Frontal cortex (tissue), 4 donors: ENCODE measurements at places on chromosomes 11 and 22. TPM values are rescaled to one million over a fixed set of nuclear protein-coding genes. Genes with fewer than 3 reads are reported as not detected.

GRCh38 chr11:34176751-34177209 is 71.4 kb downstream of the NAT10 start:
- no peak for DNase-seq

GRCh38 chr22:27601195-27601594 is 200.4 kb downstream of the MN1 start:
- DNase-seq, result no peak

- no peak for DNase-seq
Observed at GRCh38 chr22:30267382-30268302, 991 bp upstream of the OSM start.

GRCh38 chr11:5137014-5137413 is 1.1 kb downstream of the OR52A5 start:
- no peak for DNase-seq

DNA sequence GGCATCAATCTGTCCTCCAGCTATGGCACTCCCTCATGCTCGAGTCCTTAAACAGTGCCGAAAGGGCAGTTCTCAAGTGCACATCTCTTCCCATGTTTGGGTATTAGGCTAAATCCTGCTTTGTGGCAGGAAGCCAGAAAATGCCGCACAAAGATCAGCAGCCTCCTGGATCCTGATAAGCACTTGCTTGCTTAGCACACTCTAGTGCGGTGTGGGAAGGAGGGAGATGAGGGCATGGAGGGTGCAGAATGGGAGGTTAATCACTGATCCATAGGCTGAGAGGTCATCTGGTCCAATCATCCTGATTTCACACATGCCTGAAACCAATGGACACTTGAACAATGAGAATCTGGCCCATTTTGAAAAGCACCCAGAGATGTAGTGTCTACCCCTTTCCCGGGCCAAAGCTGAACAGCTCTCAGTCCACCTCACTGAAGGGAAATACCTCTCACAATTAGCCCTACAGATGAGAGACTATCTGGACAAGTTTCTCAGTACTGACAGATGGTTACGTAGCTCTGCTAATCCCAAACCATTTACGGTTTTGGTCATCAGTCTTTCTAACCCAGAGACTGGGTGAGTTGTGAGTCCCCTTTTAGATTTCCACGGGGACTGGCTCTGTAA is 29.8 kb upstream of the CHRM4 start:
- no peak for DNase-seq

- DNase-seq, result no peak
Observed at GRCh38 chr11:85795712-85796487, 15.0 kb downstream of the SYTL2 start.

DNA sequence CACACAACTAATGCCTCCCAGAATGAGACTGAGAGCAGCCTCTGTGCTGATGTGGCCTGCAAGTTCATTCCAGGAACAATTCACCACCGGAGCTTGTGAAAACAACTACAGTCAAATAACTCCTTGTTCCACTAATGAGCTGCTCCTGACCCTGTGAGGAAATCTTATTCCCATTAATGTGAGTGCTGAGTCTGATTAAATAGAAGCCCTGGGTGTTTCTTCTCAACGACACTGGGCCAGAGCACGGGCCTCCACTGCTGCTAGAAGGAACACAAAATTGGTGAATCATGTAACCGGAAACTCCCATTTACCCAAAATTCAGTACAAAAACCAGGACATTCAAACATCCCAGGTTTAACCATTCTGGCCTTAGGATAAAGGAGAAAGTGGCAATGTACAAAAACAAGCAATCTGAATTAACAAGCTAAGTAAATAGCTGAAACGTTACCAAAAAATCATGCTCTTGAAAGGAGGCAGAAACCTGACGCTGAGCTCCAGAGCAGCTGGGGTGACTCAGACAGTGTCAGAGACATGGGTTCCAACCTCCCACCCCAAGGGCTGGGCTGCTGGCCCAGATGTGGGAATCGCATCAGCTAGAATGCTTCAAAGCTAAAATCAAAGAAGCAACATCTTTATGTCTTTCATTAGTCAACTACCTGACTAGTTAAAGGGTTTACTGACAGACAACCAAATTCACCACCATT is 26.7 kb downstream of the SERGEF start:
- DNase-seq, result no peak

DNA sequence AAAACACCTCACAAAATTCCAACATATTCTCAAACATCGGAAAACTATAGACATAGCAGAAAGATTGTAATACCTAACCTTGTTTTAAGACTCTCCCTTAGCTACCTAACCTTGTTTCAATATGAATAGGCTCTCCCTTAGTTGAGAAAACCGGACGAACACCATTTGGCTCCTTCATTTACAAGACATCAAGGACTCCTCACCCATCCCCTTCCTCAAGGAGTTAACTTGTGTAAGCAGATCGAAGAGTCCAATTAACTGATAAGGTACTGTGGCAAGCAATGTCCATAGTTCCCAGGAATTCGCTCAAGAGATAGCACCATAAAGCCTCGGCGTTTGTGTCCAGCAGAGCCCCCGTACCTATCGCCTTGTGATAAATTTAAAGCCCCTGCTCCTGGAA is 4.6 kb upstream of the ACRV1 start:
- DNase-seq, result no peak

GRCh38 chr11:33884601-33885000 is 7.3 kb downstream of the LMO2 start:
- DNase-seq, result no peak

- no peak for DNase-seq
Observed at GRCh38 chr11:76790251-76790650, 7.1 kb downstream of the TSKU start.

DNA sequence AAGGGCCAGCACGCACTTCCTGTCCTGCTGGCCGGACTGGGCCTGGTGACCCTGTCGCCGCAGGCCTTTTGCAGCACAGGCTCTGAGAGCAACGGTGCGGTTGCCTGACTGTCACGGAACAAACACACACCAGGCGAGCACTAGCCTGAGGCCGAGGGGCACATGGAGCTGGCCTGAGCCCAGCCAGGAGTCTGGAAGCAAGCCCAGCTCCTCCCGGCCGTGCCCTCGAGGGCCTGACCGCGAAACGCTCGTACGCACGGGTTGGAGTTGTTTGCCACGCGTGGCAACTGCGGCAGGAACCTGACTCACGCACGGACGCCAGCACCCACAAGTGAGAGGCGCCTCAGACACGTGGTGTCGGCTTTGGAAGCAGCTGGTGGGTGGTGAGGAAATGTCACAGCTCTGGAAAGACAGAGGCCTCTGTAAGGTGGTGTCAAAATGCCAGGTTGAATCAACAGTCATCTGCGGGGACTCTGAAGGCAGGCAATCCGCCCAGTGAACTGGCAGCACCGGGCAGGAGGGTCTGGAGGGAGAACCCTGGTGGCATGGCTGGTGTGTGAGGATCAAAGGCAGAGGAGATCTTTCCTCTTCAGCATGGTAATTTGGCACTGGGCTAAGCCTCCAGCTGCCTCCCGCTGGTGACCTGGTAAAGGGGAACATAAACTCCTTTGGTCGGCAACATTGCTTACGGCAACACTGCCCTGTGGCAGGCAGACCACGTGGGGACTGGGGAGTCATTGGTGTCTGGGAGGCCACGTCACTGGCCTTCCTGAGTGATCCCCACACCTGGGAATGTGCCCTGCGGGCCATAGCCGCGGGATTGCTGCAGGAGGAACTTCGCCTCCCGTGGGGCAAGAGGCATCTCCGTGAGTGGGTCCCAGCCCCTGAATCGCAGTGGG is 15.3 kb upstream of the IL17REL start:
- no peak for DNase-seq

GRCh38 chr11:66340596-66341501 is 4.1 kb downstream of the BRMS1 start:
- no peak for DNase-seq

DNA sequence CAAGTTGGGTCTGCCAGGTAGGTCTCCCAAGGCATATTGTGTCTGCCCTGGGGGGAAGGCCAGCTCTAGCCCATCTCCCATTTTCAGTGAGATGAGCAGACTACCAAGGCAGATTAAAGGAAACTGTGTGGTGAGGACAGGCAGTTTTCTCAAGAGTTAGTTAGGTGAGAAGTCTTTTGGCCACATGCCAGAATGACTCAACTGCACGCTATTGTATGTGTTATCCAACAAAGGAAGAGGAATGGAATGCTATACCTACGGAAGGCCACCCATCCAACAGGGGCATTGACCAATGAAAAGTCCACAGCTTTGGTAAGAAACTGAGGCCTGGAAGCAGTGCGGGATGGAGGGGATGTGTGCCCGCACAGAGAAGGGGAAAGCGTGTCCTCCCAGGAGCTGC is 941.7 kb downstream of the NTM start:
- DNase-seq, result no peak

DNA sequence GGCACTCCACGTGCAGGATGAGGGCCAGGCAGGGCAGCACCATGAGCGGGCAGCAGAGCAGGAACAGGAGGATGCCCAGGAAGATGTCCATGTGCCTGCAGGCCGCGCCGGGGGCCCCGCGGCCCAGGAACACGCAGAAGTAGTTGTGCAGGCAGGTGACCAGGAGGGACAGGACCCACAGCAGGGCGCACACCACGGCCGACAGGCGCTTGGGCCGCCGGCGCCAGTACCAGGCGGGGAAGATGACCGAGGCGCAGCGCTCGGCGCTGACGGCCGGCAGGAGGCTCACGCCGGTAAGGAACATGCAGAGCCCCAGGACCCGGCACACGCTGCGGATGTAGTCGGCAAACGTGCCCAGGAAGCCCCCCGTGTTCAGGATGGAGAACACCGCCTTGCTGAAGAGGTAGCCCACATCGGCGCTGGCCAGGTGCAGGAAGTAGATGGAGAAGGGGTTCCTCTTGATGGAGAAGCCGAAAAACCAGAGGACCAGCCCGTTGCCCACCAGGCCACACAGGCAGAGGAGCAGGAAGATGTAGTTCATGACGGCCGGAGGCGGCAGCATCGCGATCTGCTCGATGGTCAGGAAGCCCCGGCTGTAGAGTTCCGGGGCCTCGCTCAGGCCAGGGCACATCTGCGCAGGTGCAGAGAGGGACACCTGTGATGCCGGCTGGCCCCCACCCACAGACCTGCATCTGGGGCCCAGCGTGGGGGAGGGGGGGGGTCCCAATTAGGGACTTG is 7.2 kb downstream of the MRGPRF start:
- no peak for DNase-seq

DNA sequence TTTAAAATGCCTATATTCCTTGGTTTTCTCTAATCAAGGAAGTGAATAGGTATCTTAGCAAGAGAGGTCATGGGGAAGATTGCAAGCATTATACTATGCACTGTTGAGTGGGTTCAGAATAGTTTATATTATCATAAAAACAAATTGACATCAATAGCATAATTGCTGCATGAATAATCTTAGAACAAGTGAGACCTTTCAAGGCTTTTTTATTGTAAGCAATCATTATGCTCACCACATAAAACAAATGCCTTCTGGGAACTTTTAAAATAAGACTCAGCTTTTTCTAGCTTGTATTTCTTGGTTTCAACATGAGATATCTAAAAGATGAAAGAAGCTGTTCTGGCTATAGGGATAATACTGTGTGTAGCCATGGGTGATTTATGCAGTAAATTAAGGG is 135.6 kb upstream of the ZC3H12C start:
- no peak for DNase-seq

- DNase-seq, result no peak
Observed at GRCh38 chr11:74341921-74342320, 30.5 kb upstream of the P4HA3 start.

- DNase-seq, result no peak
Observed at GRCh38 chr11:7321473-7322450, 70.1 kb downstream of the SYT9 start.

- DNase-seq, result no peak
Observed at GRCh38 chr11:128757235-128757711, 63.4 kb downstream of the FLI1 start.

DNA sequence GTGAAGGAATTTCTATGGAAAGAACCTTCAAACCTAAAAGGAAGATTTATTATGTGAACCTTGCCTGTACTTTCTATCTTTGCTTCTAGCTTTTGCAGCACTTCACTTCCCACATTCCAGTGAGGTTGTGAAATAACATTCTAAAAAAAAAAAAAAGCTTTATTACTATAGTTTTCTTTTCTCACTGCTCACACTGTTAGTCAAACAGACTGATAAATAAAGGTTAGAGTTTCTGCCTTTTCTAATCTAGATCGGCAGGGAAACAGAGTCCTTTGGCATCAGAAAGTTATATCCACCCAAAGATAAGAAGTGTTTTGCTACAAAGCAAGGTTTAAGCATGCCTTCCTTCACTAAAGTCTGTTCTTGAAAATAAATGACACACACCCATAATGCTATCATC is 2.8 kb downstream of the AAMDC start:
- no peak for DNase-seq

DNA sequence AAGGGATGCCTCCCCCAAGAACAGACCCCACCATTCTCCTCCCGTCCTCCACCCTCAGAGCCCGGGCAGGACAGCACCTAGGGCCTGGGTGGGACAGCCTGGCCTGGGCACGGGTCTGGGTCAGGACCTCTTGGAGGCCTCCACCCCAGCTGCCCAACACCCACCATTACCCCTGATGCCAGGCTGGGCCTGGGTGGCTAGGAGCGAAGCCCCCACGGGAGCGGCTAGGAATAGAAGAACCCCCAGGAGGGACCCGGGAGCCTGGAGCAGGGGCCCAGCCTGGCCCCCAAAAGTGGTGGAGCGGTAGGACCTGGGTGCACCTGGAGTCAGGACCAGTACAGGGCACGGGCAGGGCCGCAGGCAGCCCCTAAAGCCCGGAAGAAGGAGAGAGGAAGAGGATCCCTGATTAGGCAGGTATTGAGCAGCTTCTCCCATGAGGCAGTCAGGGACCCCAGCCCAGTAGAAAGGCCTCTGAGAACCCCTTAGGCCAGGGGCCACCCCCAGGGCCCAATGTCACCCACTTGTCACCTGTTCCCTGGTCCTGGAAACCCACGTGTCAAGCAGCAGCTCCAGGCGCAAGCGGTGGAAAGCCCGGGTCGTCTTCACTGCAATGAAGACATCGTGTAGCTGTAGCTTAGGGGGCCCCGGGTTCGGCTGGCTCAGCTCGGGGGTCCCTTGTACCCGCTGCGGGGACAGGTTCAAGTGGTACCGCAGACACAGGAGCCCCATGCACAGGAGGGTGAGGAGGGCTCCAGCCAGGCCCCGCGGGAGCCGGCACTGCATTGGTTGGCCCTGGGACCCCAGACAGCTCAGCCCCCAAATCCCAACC is 575 bp downstream of the MFNG start:
- no peak for DNase-seq

GRCh38 chr22:27153386-27153785 is 496.0 kb downstream of the MIAT start:
- DNase-seq, result no peak

GRCh38 chr11:16028419-16028818 is 327.9 kb downstream of the SOX6 start:
- DNase-seq, result no peak

GRCh38 chr22:21761086-21761485 is 25.5 kb upstream of the YPEL1 start:
- no peak for DNase-seq

GRCh38 chr11:20017320-20017719 is 143.0 kb downstream of the DBX1 start:
- DNase-seq, result no peak

- no peak for DNase-seq
Observed at GRCh38 chr22:46096706-46097230, 53.6 kb upstream of the PPARA start.

PARVB gene
- 5.7 TPM for total RNA-seq

EMID1 gene
- 33.8 TPM for total RNA-seq

HDAC10 gene
- 16.7 TPM for total RNA-seq

CHST1 gene
- total RNA-seq, result 10.6 TPM

SUSD2 gene
- under 0.01 TPM for total RNA-seq

RASSF10 gene
- 2.4 TPM for total RNA-seq

CACNA1I gene
- 5.3 TPM for total RNA-seq

CCDC81 gene
- total RNA-seq, result 0.82 TPM

LGR4 gene
- total RNA-seq, result 17.1 TPM

CASP5 gene
- total RNA-seq, result not detected

CAVIN3 gene
- total RNA-seq, result 7.3 TPM
